BJ (cell line): ENCODE measurements at places on chromosomes 2 and 18.

GRCh38 chr2:75561566-75562512 is 1.1 kb upstream of the EVA1A start:
- no peak for DNase-seq

DNA sequence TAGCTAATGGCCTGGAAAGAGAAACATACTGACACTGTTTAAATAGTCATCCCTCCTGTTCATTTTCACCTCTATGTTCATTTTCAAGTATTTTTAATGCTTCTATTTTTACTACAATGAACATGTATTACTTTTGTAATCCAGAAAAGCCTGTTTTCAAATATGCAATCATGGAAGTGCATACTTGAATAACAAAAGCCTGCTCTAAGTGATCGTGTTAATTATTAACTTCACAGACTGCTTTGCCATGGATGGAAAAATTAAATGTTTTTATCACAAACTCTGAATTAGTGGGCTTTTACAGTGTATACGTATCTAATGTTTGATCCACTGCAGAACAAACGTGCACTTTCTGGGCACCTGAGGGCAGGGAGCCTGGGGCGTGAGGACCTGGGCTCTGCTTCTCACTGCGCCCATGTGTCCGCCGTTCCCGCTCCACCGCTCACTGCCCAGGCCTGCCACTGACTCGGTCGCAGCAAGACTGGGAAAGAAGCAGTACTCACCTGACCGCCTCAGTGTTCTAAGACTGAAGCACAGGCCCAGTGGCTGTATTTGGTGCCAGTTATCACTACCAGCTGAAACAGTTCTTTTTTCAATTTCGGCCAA is 80.6 kb downstream of the UXS1 start:
- no peak for DNase-seq

DNA sequence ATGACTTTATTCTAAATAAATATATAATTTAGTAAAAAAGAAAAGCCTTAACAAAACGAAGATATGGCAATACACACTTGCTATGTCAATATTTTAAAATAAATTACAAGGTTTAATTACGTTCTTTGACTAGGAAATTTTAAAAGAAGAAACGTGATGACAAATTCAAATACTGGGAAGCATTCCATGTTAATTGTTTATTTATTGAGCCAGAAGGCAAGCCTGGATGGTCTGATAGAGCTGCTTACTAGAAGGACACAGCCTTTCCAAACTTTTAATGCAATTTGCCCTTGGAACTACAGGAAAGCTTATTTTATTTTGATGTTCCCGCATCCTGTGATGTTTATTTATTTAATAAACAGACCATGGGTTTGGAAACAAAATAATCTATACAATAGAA is 33.4 kb upstream of the DSEL start:
- DNase-seq: no peak

DNA sequence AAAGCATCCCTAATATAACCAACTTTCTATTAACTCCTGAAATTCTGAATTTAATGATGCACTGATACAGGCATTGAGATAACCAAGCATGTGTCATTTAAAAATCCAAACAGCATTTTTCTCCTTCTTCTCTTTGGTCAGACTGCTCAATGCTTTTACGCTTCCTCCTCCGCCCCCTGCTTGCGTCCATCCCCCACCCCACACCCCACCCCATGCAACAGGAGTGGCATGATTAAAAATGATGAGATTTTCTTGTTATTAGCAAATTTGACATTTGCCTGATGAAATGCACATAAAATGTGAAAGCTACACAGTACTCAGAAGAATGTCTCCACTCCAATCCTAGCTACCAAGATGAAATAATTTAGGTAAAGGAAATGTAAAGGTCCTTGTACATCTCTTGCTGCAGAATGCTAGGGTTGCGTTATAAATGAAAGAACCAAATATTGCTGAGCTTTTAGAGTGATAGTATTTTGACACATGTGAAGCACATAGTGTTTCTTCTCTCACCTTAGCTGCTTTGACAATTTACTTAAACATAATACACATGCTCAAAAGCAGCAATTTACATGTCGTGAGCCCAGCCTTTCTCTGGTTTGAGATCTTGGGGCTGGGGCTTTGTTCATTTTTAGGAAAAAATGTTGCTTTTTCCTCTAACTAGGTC is 263.8 kb downstream of the MEIS1 start:
- DNase-seq: no peak
